Effector memory CD4-positive, alpha-beta T cell (primary cell): ENCODE measurements at places on chromosomes 4 and X.

- no peaks in the 10 kb centered on the region for H3K4me1 ChIP-seq
- H3K4me3 ChIP-seq = no peak overlapping the region
- H3K27ac ChIP-seq = no peak overlapping the region
- H3K27me3 ChIP-seq = no peaks in the 10 kb centered on the region
- no peaks in the 10 kb centered on the region for H3K36me3 ChIP-seq
Measured at GRCh38 chr4:117986321-117986720, 48.0 kb upstream of the NDST3 start.

GRCh38 chr4:155903453-155903852 is at the start of gene TDO2:
Gene TDO2 (plus strand): TSS chr4:155903696. CDS start chr4:155903759, 63 bp downstream.
- no peak within 1 kb of the TSS for H3K4me3 ChIP-seq
- H3K36me3 ChIP-seq = no peaks in the 10 kb centered on the region
- DNase-seq = no peak
- H3K27me3 ChIP-seq = no peaks in the 10 kb centered on the region
- H3K4me1 ChIP-seq = no peaks in the 10 kb centered on the region

DNA sequence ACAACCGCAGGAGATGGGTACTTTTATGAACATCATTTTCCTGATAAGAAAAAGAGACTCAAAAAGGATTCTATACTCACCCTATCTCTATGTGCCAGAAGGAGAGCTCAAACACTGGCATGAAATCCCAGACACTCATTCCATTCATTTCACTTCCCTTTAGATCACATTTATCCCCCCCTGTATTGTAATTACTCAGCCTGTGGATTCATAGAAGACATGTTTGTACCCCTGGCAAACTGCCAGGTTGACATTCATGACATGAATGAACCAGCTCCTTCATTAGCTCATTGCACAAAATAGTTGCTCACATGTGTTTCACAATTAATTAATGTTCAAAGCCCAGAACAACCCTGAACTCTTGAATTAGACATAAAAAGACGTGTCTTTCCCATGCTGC is 4.9 kb downstream of the SMR3A start:
- no peak overlapping the region for H3K4me3 ChIP-seq
- no peaks in the 10 kb centered on the region for H3K27me3 ChIP-seq
- H3K4me1 ChIP-seq = no peaks in the 10 kb centered on the region
- no peak overlapping the region for H3K27ac ChIP-seq
- no peaks in the 10 kb centered on the region for H3K36me3 ChIP-seq

- H3K36me3 ChIP-seq = no peaks in the 10 kb centered on the region
- DNase-seq = no peak
- no peak overlapping the region for H3K4me3 ChIP-seq
- H3K27ac ChIP-seq = no peak overlapping the region
- H3K4me1 ChIP-seq = no peaks in the 10 kb centered on the region
- H3K27me3 ChIP-seq = no peaks in the 10 kb centered on the region
Measured at GRCh38 chrX:7109838-7110793, 37.4 kb upstream of the STS start.

- no peak for DNase-seq
- H3K27me3 ChIP-seq = no peaks in the 10 kb centered on the region
- no peaks in the 10 kb centered on the region for H3K36me3 ChIP-seq
- peaks cover 20% of the 10 kb centered on the region for H3K4me1 ChIP-seq
Measured at GRCh38 chr4:122577189-122577553, 43.7 kb downstream of the IL21 start.

GRCh38 chr4:30434656-30435055 is 285.5 kb upstream of the PCDH7 start:
- no peaks in the 10 kb centered on the region for H3K36me3 ChIP-seq
- DNase-seq = no peak
- H3K4me1 ChIP-seq = no peaks in the 10 kb centered on the region
- H3K27ac ChIP-seq = no peak overlapping the region
- H3K27me3 ChIP-seq = no peaks in the 10 kb centered on the region

DNA sequence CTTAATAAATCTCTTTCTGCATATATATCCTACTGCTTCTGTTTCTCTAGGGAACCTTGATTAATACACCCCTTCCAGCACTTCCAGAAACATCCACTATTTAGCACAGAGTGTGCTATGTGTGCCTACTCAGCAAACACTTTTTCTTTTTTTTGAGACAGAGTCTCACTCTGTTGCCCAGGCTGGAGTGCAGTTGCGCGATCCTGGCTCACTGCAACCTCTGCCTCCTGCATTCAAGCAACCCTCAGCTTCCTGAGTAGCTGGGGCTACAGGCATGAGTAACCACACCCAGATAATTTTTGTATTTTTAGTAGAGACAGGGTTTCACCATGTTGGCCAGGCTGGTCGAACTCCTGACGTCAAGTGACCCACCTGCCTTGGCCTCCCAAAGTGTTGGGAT is 266.9 kb upstream of the DIAPH2 start:
- H3K36me3 ChIP-seq = no peaks in the 10 kb centered on the region
- no peak for DNase-seq
- H3K27me3 ChIP-seq = no peaks in the 10 kb centered on the region
- no peak overlapping the region for H3K4me3 ChIP-seq
- H3K27ac ChIP-seq = no peak overlapping the region

DNA sequence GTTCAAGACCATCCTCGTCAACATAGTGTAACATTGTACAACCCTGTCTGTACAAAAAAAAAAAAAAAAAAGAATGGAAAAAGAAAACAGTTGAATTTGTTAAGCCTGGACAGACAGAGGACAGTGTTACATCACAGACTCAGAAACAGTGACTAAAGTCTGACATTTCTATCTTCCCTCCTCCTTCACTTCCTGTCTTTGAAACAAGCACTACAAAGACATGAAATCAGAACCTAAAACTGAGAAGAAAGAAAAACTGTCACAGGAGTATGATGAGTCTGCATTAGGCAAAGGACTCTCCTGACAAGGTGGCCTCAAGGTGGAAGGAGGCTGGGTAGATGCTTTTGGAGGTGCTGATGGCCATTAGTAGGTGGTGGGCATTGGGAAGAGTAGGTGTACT is 126.7 kb downstream of the RBM47 start:
- no peaks in the 10 kb centered on the region for H3K27me3 ChIP-seq
- no peak overlapping the region for H3K27ac ChIP-seq
- no peak overlapping the region for H3K4me3 ChIP-seq
- H3K36me3 ChIP-seq = no peaks in the 10 kb centered on the region

DNA sequence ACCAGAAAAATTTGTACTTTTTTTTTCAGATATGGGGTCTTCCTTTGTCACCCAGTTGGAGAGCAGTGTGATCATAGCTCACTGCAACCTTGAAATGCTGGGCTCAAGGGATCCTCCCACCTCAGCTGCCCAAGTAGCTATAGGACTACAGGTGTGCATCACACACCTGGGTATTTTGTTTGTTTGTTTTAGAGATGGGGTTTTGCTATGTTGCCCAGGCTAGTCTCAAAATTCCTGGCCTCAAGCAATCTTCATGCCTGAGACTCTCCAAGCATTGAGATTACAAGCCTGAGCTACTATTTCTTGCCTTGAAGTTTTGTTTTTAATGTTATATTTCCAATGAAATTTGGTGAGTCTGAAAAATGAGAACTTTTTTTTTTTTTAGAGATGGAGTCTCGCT is 847.8 kb downstream of the TRIML1 start:
- H3K27ac ChIP-seq = no peak overlapping the region
- DNase-seq = no peak
- no peaks in the 10 kb centered on the region for H3K27me3 ChIP-seq
- H3K4me1 ChIP-seq = no peaks in the 10 kb centered on the region
- H3K4me3 ChIP-seq = no peak overlapping the region

- no peak overlapping the region for H3K27ac ChIP-seq
- no peak overlapping the region for H3K4me3 ChIP-seq
- H3K36me3 ChIP-seq = no peaks in the 10 kb centered on the region
- DNase-seq = no peak
Measured at GRCh38 chr4:139200102-139200501, 23.1 kb upstream of the ELF2 start.
